ENCODE measurements at places on chromosomes 2 and 18.

DNA sequence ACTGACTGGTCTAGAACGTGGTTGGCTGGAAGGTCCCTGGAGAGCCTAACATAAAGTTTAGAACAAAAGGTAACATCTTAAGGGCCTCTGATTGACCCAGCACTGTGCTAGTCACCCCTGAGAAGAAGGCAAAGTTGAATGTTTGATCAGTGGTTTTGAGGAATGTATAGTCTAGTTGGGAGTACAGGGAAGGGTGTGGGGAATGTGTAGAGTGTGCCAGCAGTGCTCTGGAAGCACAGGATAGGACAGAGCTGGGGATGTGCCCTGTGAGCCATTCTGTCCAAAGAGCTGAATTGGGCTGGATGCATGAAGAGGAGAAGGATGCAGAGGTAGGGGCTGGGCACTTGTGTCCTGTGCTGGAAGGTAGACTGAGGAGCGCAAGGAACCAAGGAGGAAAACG lies 41.0 kb upstream of the DOCK10 start:
- no peak for DNase-seq

DNA sequence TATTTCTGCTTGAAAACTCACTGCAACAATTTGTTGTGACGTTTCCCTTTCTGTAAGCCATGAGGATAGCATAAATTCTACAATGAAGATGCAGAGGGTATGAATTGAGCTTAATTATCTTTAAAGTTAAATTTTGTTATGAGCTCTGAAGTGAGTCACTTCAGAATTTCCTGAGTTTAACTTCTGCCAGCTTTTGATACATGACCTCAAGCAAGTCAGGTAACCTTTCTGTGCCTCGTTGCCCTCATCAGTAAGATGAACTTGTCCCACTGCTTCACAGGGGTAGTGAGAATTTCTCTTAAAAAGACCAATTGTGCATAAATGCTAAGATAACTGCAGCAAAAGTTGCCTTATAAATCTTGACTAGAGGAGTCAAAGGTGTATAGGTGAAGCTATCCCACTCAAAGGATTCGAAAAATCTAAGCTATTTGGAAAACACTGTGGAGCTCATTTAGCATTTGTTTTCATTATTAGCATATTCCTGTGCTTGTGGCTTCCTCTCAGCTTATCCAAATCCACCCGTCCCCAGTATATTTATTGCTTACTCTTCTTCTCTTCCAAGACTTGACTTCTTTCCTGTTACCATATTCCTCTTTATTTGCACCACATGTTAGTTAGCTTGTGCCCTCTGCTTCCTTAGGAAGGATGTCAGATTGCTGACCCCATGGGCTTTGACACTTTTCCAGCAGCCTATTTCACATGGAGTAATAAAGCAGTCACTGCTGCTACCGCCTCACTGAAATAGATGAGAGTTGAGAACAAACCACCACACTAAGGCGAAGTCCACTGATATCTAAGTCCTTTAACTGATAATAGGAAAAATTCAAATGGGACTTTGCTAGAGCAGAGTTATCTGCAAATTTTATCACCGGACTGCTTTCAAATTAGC lies 428.6 kb downstream of the ERBB4 start:
- no peak for DNase-seq

- DNase-seq, result no peak
Measured at GRCh38 chr18:54909538-54909937, 49.7 kb downstream of the CCDC68 start.

- no peak for DNase-seq
Measured at GRCh38 chr2:214180071-214180470, 230.8 kb upstream of the VWC2L start.

DNA sequence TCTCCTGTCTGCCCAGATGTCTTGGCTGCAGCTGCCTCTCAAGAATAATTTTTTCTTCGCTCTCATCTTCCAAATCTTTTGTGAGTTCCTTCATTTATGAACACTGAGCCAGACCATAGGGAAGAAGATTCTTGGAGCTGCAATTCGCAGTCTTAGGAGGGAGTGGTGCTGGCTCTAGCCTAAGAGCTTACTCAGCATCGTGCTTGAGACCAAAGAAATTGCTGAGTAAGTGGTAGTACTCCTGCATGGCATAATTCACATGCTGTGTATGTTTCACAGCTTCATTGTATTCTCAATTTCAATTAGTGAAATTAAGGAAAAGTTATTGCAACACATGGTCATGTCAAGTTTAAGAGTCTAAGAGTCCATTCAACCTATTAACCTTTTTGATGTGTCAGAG lies 771.7 kb downstream of the ADCYAP1 start:
- no peak for DNase-seq

DNA sequence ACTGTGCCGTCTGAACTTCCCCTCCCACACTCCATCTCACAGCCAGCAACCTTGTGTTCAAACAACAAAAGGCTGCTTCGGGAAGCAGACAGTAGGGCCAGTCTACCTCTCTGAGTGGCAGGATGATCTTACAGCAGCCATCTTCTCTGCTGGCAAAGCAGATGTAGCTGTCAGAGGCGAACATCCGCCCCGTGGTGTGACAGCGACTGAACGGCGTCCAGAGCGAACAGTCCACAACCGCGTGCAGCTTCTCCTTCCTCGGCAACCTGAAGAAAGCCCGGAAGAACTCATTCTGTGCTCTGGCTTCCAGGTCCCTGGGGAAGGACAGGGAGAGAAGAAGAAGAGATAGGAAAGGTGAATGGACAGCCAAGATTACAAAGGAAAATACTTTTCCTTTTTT lies 38.0 kb downstream of the RPL31 start:
- no peak for DNase-seq

- DNase-seq, result peak; percentile 76
Measured at GRCh38 chr2:239465017-239466001, 64.5 kb upstream of the HDAC4 start.

- no peak for DNase-seq
Measured at GRCh38 chr2:200810998-200811332, 745 bp upstream of the BZW1 start.

GRCh38 chr18:25175558-25176517 lies 176.1 kb downstream of the ZNF521 start:
- DNase-seq, result no peak

GRCh38 chr2:224520064-224520463 lies 65.1 kb downstream of the CUL3 start:
- DNase-seq, result no peak

GRCh38 chr18:64994370-64994769 lies 756.4 kb upstream of the CDH7 start:
- DNase-seq, result no peak
